ENCODE measurements at places on chromosomes 16 and 17.

DNA sequence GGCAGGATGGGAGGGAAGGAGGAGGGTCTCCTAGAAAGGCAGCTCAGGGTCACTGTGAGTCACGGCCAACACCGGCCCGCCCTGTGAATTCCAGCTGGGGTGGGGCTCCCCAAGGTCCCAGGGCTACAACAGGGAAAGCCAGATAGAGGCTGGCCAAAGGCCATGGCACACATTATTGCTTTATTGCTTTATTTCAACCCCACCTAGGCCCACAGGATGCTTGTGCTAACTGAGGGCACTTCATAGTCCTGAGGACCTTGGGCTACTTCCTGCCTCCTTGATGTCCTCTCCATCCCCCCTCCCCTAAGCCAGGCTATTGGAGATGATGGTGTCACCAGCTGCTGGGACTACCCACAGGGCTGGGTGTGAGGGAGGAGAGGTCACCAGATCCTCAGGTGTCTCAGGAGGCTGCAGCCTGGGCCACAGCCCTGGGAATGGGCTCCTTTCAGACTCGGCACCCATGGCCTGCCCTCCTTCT, 26.1 kb downstream of the LRRC75A start:
- no peak overlapping the region for H3K27ac ChIP-seq
- no peak for DNase-seq
- no peaks in the 10 kb centered on the region for H3K36me3 ChIP-seq
- no peak overlapping the region for H3K4me3 ChIP-seq
- H3K27me3 ChIP-seq: no peaks in the 10 kb centered on the region

GRCh38 chr17:40471846-40472732, 28.8 kb downstream of the IGFBP4 start:
- H3K27me3 ChIP-seq: no peaks in the 10 kb centered on the region
- H3K4me3 ChIP-seq: no peak overlapping the region
- H3K4me1 ChIP-seq: peaks cover 13% of the 10 kb centered on the region
- no peaks in the 10 kb centered on the region for H3K36me3 ChIP-seq
- DNase-seq: no peak

DNA sequence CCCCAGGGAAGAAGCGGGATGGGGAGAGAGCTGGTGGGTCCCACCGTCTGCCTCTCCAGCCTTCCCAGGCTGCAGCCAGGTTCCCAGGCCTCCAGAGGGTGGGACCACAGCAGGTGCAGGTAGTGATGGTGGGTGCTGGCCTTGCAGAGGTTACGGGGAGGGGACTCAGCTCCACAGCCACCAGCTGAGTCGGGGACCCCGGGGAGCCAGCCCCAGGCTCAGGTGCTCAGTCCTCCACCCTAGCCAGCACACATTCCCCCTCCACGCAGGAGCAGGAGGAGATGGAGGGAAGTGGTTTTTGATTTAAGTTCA, 5.0 kb downstream of the TP53I13 start:
- H3K36me3 ChIP-seq: peaks cover 45% of the 10 kb centered on the region
- peaks cover 21% of the 10 kb centered on the region for H3K4me1 ChIP-seq
- DNase-seq: no peak
- H3K27ac ChIP-seq: no peak overlapping the region

DNA sequence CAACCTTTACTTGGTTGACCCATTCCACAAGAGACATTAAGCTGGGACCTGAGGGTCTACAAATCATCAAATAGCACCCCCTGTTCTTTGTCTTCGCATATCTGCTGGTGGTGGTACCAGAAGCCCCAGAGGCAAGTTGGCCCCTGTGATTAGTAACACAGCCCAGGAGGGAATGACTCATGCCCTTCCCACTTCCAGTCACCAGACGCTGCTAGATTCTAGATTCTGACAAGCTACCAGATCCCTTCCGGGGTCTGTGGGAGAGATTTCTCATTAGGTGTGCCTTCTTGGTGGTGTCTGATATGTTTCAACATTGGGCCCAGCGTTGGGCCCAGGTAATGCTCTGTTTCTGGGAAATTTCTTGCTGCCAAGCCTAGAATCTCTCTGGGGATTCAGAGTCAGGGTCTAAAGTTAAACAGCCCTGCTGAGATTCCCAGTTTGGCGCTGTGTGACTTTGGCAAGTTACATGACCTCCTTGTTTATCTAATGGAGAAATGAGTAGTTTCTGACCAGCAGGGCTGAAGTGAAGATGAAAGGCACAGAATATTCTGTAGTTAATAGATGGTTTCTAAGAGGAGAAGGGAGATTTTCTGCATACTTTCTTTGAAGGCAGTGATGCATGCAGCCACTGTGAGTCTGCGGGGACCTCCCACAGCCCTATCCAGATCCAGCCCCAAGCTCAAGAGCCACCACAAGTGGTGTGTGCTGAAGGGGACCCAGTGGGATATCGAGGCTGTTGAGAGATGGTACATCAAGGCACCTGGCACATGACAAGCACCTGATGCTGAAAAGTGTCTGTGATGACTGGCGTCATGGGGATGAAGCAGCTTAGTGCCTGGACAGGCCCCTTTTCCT, 3.9 kb downstream of the TRPV2 start:
- no peak for DNase-seq
- H3K27me3 ChIP-seq: no peaks in the 10 kb centered on the region
- peak overlapping the region; percentile 37 for H3K27ac ChIP-seq
- H3K4me1 ChIP-seq: peaks cover 53% of the 10 kb centered on the region

- no peaks in the 10 kb centered on the region for H3K27me3 ChIP-seq
- peaks cover 13% of the 10 kb centered on the region for H3K4me1 ChIP-seq
- peak overlapping the region; percentile 82 for H3K27ac ChIP-seq
- no peak for DNase-seq
- H3K4me3 ChIP-seq: peak overlapping the region; percentile 98
These were observed 534 bp downstream of the GPATCH8 start for GRCh38 chr17:44502598-44503146.

DNA sequence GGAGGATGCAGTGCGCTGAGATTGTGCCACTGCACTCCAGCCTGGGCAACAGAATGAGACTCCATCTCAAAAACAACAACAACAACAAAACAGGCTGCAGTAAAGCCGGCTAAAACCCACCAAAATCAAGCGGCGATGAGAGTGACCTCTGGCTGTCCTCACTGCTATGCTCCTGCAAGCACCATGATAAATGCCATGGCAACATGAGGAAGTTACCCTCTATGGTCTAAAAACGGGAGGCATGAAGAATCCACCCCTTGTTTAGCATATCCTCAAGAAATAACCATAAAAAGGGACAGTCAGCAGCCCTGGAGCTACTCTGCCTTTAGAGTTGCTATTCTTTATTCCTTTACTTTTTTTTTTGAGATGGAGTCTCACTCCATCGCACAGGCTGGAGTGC, 8.4 kb upstream of the LGALS3BP start:
- H3K27me3 ChIP-seq: no peaks in the 10 kb centered on the region
- peaks cover 27% of the 10 kb centered on the region for H3K36me3 ChIP-seq
- no peak overlapping the region for H3K4me3 ChIP-seq
- DNase-seq: no peak

DNA sequence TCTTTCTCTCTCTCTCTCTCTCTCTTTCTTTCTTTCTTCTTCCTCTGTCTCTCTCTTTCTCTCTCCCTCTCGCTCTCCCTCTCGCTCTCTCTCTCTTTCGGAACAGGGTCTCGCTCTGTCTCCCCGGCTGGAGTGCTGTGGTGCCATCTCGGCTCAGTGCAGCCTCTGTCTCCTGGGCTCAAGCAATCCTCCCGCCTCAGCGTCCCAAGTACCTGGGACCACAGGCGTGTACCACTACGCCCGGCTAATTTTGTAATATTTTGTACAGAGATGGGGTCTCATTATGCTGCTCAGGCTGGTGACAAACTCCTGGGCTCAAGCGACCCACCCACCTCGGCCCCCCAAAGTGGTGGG, 12.7 kb upstream of the KLHDC4 start:
- DNase-seq: no peak
- H3K36me3 ChIP-seq: no peaks in the 10 kb centered on the region
- H3K27ac ChIP-seq: no peak overlapping the region
- no peaks in the 10 kb centered on the region for H3K27me3 ChIP-seq

GRCh38 chr17:30148376-30148775, 31.8 kb downstream of the NSRP1 start:
- H3K4me3 ChIP-seq: no peak overlapping the region
- H3K36me3 ChIP-seq: no peaks in the 10 kb centered on the region
- H3K27ac ChIP-seq: no peak overlapping the region
- DNase-seq: no peak

DNA sequence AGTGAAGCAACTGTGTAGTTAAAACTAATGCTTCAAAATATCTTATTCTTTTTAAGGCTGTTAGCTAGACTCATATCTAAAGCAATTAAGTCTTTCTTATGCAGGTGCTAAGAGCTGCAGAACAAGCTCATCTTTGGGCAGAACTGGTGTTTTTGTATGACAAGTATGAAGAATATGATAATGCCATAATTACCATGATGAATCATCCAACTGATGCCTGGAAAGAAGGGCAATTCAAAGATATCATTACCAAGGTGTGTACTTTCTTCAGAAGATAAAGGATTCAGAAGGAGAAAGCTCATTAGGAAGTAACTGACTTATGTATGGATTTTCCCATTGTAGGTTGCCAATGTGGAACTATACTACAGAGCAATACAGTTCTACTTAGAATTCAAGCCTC, 23.9 kb downstream of the PTRH2 start:
- H3K4me1 ChIP-seq: no peaks in the 10 kb centered on the region
- no peak overlapping the region for H3K27ac ChIP-seq
- DNase-seq: no peak
- no peak overlapping the region for H3K4me3 ChIP-seq
- no peaks in the 10 kb centered on the region for H3K27me3 ChIP-seq

DNA sequence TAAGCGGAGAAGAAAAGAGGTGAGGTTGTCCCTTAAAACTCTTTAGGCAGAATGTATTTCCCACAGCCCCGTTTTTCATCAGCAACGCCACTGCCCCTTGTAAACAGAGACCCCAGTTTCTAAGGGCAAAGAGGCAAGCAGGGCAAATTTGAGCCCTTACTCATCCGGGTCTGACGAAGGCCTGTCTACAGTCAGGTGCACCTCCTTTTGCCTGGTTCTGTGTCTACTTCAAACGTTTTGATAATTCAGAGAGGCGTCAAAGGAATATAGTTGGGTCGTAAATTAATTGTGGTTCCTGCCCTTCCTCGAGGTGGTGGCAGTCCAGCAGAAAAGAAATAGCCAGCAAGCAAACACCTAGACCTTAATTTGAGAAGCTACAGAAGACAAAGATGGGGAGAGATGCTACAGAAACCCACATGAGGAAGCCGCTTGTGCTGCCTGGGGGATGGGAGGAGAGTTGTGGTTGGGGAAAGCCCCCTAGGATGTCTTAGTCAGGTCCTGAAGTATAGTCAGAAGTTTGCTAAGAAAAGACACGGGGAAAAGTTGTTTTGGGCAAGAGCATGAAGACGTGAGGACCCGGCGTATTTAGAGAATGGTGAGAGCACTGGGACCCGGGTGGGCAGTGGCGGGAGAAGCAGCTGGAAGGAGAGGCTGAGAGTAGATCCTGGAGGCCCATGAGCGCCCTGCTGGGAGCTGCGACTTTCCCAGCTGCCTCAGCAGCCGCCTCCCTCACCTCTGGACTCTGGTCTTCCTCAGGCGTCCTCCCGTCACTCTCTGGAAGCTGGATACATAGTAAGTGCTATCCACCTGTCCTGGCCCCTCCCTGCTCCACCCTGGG, 2.4 kb downstream of the FBRS start:
- no peaks in the 10 kb centered on the region for H3K27me3 ChIP-seq
- H3K4me1 ChIP-seq: peaks cover 47% of the 10 kb centered on the region
- peaks cover 62% of the 10 kb centered on the region for H3K36me3 ChIP-seq
- peak overlapping the region; percentile 90 for H3K27ac ChIP-seq

DNA sequence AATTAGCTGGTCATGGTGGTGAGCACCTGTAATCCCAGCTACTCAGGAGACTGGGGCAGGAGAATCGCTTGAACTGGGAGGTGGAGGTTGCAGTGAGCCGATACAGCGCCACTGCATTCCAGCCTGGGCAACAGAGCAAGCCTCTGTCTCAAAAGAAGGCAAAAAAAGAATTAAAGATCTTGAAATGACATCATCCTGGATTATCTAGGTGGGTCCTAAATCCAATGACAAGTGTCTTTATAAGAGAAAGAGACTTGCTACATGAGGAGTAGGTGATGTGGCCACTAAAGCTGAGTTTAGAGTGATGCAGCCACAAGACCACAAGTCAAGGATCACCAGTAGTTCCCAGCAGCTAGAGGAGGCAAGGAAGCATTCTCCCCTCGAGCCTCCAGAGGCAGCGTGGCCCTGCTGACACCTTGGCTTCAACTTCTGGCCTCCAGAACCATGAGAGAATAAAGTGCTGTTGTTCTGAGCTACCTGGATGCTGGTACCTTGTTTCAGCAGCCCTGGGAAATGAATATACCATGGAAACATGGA, 15.8 kb downstream of the CIITA start:
- no peak for DNase-seq
- peak overlapping the region; percentile 2 for H3K27ac ChIP-seq
- H3K4me3 ChIP-seq: no peak overlapping the region
- peaks cover 5% of the 10 kb centered on the region for H3K36me3 ChIP-seq
- H3K27me3 ChIP-seq: no peaks in the 10 kb centered on the region

GRCh38 chr17:42163113-42163512, 8.3 kb upstream of the RAB5C start:
- no peak overlapping the region for H3K27ac ChIP-seq
- H3K36me3 ChIP-seq: no peaks in the 10 kb centered on the region
- peaks cover 8% of the 10 kb centered on the region for H3K4me1 ChIP-seq
- no peaks in the 10 kb centered on the region for H3K27me3 ChIP-seq

DNA sequence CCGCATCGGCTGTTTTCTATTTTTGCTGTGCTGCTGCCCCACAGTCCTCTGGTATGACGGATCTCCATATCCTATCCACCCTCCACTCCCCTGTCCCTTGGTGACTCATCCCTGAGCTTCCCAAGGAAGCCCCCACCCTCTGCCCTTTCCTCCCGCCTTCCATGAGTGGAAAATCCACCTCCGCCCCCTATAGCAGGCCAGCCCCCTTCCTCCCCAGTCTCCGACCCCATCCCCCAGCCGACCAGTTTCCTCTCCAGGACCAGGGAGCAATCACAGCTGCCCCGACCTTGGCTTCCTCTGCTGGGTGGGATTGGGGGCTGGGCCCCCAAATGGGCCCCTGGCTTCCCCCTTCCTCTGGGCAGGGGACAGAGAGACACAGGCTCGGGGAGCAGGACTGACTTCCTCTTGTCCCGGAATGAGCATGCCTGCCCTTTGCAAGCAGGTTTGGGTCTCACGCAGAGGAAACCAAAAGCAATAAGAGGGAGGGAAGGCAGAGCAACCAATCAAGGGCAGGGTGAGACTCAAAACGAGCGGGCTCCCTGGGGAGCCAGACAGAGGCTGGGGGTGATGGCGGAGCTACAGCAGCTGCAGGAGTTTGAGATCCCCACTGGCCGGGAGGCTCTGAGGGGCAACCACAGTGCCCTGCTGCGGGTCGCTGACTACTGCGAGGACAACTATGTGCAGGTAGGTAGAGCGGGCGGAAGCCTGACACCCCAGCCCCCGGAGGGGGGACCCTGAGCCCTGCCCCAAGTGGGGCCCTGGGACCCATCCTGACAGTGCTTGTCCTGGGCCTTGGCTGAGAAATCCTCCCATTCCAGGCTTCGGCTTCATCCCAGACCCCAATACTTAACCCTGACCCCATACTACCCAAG, at the start of the genes ABI3 and GNGT2:
Gene ABI3, plus strand, starts transcription at position 550 of the 872 bp plus-strand sequence. Its CDS starts 18 bp downstream, at position 568.
Gene GNGT2, minus strand, starts transcription at position 417 of the 872 bp plus-strand sequence. CDS start 3,152 bp downstream, outside the sequence.
- peaks cover 16% of the 10 kb centered on the region for H3K36me3 ChIP-seq
- H3K4me3 ChIP-seq: peak within 1 kb of the TSS; percentile 59
- no peaks in the 10 kb centered on the region for H3K27me3 ChIP-seq
- peaks cover 83% of the 10 kb centered on the region for H3K4me1 ChIP-seq
- DNase-seq: peak; percentile 83

All from natural killer cell (primary cell).